Left cardiac atrium (tissue), 4 donors: ENCODE measurements at places on chromosomes 7 and 10.
A peak's percentile ranks its signal among the peaks of the same experiment; 100 is the strongest.

DNA sequence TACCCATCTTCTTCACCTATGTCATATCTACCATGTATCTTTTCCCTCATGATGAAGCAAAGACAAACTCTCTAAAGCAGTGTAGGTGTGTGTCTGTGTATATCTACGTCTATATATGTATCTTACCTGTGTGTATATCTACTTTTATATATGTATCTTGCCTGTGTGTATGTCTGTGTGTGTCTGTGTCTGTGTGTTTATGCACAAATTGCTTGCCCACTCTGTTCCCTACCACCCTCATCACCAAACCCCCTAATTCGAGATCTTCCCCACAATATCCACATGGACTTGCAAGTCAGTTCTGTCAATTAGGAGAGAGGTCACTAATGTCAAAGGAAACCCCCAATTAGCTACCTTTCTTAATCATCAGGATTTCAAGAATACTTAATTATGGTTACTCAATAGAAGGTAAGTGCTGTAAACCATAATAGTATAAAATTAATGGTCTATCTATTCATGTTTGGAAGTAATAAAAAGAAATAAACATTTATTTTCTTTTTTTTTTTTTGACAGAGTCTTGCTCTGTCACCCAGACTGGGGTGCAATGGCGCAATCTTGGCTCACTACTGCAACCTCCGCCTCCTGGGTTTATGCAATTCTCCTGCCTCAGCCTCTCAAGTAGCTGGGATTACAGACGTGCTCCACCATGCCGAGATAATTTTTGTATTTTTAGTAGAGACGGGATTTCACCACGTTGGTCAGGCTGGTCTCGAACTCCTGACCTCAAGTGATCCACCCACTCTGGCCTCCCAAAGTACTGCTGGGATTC lies 43.6 kb downstream of the ANKRD61 start:
- DNase-seq, result no peak

DNA sequence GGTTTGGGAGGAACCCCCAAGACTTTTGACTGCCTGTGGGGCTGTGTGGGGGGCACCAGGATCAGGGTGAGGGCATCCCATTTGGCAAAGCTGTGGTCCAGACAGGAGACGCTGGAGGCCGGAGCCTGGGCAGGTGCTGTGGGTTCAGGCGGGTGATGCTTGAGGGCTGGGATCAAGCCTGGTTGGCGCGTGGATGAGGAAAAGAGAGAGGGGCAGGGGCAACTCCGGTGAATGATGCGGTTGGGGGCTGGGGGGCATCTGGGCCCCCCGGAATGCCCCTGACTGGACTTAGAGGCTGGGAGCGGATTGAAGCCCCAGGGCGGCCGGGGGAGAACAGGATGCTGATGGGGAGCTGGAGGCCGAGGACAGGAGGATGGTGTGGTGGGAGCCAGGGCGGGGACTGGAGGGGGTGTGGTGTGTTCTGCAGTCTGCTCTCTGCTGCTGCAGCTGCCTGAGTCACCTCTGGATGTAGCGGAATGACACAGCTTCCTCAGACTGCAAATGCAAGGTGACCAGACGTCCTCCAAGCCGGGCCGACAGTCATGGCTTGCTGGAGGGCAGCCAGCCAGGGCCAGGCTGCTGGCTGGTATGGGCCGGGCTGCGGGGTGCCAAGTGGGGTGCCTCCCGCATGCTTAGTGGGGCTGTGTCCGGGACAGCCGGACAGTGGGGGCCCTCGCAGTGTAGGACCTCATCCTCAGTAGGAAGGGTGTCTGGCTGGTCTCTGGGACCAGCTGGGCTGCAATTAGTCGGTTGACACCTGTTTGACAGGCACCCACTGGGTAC lies 3.2 kb downstream of the MAFK start:
- peak; percentile 62 for DNase-seq

GRCh38 chr10:96740579-96741281 lies 20.4 kb upstream of the PIK3AP1 start:
- DNase-seq, result peak; percentile 63

GRCh38 chr10:122254831-122255230 lies 16.3 kb upstream of the BTBD16 start:
- DNase-seq, result no peak

DNA sequence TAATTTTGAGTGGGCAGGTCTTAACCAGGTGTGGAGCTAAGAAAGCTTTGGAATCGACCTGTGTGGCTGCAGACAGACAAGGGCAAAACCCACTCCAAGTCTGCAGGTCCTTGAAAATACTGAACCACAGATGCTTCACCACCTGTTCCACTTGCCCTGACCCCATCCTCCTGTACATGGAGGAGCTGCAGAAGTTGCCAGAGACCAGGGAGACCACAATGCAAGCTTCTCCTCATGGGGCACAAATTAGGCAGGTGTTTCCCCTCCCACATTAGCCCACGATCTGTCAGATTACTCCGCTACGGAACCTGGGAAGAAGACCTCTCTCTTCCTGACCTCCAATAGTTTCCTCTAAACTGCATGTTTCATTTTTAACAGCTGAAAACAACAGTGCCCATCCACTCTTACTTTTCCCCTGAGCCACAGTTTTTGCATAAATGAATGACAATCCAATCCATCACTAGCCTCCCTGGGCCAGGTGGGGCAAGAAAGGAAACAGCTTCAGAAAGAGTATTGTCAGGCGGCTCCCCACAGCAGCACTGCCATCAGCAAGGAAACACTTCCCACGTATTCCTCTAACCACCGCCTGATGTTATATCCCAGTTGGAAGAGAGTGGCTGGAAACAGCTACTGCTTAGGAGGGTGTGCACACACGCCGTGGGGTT lies 141.6 kb downstream of the PRKAG2 start:
- DNase-seq, result no peak

- no peak for DNase-seq
Observed at GRCh38 chr7:67450171-67450570, 453.5 kb downstream of the TYW1 start.

- no peak for DNase-seq
Observed at GRCh38 chr10:46325021-46325420, 38.2 kb downstream of the ANTXRL start.

DNA sequence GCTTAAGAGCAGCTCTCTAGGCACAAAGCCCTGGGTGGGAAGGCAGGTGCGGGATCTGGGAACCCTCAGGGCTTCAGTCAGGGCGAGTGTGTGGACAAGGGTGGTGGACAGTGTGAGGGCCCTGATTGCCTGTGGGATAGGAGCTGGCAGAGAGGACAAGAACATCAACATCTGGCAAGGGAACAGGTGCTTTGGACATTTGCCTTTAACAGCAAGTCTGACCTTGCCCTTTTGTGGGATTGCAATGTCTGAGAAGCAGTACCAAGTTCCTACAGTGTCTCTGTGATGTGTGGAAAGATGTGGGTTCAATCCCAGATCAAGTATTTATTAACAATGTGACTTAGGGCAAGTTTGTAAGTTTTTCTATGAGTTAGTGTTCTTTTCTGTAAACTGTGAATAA lies 46.7 kb downstream of the TFAM start:
- no peak for DNase-seq

GRCh38 chr7:27154901-27155815 lies 1.3 kb downstream of the HOXA7 start:
- DNase-seq, result no peak

DNA sequence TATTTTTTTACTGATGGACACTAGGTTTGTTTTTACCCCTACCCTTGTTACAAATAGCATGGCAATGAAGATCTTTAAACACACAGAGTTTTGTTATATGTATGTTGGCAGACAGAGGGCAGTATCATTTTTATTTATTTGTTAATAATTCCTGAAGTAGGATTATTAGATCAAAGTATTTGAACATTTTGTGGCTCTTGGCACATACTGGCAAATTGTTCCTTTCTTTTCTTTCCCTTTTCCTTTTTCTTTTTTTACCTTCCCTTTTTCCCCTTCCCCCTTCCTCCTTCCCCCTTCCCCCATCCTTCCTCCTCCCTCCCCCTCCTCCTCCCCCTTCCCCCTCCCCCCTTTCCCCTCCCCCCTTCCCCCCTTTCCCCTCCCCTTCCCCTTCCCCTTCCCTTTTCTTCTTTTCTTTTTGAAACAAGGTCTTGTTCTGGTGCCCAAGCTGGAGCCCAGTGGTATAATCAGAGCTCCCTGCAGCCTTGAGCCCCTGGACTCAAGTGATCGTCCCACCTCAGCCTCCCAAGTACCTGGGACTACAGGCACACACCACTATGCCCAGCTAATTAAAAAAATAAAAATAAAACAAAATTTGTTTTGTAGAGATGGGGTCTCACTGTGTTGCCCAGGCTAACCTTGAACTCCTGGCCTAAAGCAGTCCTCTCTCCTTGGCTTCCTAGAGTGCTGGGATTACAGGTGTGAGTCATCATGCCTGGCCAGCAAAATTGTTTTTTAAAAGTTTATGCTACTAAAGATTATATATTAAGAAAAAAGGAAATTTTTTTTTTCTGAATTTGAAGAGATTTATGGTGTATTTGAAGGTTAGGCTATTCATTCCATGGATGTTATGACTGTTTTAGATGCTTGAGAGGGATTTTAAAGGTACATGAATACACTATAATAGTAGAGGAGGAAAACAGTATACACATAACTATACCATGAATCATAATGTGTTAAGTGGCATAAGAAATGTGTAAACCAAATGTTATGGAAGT lies 39.3 kb downstream of the SEPTIN7 start:
- no peak for DNase-seq

GRCh38 chr10:13706604-13707003 lies 119.8 kb downstream of the PRPF18 start:
- DNase-seq, result no peak

DNA sequence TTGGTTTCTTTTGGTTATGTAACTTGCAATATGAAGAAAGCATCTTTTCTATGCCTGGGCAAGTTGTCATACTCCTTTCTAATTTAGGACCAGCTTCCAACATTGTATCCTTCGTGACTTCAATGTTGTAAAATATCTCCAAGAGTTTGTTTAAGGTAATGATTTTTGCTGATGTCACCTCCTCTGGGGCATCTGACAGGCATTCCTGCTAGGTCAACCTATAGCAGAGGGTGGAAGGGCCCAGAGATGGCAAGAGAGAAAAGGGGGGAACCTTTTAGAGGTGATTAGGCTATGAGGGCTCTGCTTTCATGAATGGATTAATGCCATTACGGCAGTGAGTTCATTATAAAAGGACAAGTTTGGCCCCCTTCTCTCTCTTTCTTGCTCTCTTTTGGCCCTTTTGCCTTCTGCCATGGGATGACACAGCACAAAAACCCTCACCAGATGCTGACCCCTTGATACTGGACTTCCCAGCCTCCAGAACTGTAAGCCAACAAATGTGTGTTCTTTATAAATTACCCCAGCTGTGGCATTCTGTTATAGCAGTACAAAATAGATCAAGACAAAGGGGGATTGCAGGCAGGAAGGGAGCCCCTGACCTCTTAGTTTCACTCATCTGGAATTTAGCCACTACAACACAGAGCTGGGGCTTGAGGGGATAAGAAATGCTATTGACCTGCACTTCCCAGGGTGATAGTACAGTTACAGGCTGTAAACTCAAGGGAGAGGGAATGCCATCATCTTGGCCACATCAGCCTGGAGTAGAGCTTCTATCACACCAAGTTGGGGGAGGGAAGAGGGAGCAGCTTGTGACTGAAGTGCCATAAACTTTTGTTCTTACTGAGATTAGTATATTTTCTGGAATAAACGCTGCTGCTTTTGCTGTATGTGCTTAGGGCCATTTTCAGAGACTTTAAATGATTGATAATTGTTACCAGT lies 195.9 kb downstream of the CFTR start:
- DNase-seq, result no peak

GRCh38 chr7:252981-253380 lies 37.0 kb upstream of the FOXL3 start:
- no peak for DNase-seq

DNA sequence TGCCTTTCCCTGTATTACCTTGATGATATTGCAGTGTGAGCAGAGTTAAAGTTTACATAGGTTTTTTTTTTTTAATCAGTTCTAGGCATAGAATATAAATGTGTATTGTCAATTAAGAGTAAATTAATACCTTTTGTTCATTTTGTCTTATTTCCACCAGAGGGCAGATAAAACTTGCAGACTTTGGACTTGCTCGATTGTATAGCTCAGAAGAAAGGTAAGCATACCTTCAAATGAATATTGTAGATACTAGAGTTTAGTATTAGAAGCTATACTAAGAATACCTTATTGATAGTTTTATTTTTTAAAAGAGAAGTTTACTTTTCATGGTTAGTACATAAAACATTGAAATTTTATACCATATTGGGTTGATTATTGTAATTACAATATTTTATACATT lies 86.8 kb downstream of the MPLKIP start:
- no peak for DNase-seq

DNA sequence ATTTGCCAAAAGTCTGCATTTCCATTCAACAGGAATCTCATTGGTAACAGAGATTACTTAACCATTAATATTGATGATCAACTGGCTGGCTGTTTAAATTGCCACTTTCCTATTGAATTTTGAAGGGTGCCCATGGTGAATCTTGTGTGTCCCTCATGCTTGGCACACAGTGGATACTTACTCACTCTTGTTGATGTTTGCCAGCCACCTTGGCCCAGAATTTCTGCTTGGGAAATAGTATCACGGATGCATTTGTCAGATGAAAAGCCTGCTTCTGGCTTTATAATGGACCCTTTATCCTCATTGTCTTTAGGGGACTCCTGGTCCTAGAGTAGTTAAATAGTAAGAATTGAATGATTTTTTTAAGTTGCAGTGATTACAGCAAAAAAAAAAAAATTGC lies 52.0 kb downstream of the MMRN2 start:
- no peak for DNase-seq

DNA sequence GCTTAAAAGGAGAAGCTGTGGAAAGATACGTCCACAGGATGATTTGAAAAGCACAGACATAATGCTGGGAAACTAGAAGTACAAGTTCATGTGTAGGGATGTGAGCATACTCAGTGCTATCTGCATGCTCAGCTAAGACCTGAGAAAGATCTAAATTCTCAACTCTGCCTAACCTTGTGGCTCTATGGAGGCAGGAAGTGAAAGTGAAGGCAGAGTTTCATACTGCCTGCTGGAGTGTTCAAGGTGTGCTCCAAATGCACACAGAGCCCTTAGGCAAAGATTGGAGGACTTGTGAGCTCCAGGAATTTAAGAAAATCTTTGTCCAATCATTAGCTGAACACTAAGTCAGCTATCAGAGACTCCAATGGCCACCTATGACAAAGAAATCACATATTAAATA lies 190.9 kb downstream of the RNLS start:
- no peak for DNase-seq
